Astrocyte (in vitro differentiated cells and primary cell): ENCODE measurements at places on chromosomes 12 and 14.

DNA sequence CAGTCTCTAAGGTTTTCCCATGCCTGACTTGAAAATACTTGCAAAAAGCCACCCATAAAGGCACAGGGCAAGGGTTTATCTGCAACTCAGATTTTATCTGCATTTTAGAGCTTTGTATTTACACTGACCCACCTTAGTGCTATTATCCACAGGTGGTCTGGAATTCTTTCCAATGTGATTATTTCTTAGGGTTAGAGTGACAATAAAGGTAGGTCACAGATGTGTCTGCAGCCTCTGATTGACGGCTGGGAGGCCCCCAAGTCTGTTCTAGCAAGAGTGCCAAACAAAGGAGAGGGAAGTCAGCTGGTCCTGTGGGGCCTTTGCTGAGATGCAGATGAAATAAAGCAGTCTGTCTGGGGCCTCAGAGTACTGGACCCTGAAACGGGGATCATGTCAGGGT lies 64.0 kb downstream of the FRMD6 start:
- DNase-seq = no peak

DNA sequence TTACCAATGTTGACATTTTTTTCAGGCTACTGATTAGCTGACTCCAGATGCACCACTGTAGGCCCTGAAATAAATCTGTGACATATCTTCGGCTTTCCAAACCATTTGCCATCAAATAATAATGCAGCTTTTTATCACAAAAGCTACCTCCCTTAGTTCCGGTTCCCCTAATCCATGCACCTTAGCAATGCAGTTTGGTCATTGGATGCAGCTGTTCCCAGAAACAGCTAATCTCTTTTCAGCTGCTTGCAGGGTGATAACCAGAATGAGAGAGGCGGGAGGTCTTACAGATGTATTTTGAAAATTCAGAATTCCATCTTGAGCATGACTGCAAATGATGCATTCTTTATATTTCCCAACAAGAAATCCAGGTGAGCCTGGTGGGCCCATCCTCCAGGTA lies 646.2 kb downstream of the SOX5 start:
- DNase-seq = no peak

- no peak for DNase-seq
Observed at GRCh38 chr14:37203423-37203822, 5.7 kb downstream of the MIPOL1 start.

DNA sequence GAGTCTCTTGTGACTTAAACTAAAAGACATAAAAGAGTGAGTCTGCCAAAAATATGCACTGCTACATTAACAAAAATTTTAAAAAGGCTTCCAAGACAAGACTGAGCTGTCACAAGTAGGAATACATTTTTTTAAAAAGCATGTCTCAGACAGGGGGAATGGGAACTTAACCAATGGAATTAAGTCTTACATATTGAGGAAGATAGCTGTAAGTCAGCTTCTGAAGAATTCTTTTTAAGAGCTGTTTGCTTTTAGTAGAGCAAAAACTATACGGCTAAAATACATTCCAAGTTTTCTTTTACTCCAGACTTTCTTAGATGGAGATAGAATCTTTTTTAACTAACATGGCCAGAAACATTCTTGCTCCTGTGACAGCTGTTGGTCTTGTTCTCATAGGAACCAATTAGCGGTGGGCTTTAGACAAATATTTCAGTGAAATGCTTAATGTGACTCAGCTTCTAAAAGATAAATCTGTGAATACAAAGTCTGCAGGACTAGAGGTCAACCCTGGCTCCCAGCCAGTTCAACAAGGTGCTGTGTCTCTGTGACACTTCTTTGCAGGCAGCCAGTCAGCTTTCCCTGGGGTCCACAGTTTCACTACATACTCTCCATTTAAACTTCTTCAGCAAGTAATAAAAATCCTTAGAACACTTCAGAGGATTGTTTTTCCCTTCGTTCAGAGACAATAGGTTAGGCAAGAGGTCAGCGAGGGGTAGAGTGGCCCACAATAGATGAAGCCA lies 187.6 kb downstream of the NAV3 start:
- DNase-seq = peak; percentile 72

GRCh38 chr12:17591005-17591681 lies 498.9 kb downstream of the RERGL start:
- no peak for DNase-seq

GRCh38 chr12:116980083-116980482 lies 69.3 kb downstream of the FBXW8 start:
- no peak for DNase-seq

DNA sequence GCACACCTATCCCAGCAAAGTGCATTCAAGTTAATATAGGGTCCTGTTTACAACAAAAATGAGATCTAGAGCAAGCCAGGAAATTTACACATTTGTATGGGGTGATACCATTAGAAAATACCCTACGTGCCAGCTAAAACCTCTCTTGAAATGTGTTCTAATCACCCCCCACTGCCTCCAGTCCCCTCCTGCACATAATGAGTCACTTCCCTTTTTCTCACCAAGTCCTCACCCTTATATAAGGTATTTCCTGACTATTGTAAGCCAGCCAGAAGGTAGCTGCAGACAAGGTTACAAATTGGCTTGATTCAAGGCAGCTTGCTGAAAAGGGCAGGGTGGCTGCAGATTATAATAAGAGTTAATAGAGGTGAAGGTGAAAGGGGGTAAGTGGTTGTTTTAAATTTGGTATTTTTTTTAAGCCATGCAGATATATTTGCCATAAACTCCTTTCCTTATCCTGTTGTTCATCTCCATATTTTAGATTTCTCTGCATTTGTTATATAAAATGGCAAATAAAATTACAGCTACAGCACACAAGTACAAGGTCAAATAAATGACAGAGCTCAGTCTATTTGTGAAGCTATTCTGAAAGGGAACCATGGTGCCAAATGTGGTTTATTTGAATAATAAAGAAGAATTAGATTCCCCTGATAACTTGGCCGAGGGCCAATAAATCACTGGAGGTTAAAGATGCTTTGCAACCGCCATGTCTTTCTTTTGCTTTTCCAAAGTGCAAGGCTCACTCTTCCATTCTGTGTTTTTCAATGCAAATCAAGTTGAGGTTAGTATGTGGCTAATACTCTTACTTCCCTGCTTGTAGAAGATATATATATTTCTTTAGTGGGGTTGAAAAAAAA lies 385.9 kb downstream of the EGLN3 start:
- DNase-seq = peak; percentile 91

DNA sequence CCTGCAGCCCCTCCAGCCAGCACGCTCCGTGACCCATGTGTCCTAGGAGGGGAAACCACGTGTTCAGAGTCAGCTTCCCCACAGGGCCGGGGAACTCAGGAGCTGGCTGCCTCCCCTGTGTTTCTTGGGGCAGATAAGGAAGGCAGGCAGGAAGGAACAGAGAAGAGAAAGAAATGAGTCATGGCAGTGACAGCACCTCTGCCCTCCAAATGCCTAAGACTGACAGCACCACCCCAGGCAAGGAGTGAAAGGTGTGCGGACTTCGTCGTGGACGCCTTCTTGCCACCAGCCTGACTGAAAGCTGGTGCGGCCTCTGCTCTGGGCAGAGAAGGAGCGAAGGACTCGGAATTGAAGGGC lies 167.0 kb upstream of the FKBP4 start:
- no peak for DNase-seq

- DNase-seq = no peak
Observed at GRCh38 chr12:30952015-30952414, 25.5 kb downstream of the TSPAN11 start.

DNA sequence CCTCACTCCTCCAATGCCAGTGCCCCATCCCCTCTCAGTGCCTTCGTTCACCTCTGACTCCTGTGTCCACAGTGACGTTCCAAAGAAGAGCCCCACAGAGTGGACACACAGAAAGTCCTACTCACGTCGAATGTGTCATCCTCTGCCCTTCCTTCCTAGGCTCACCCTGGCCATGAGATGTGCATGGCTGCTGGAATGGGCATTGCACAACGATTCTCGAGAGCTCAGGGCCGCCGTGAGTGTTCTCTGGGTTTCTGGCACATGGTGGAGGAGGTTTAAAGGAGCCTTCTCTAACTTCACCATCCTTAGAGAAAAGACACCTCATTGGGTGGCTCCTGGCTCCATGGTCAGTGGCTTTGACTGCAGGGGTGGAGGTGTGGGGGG lies 12.8 kb upstream of the CEP170B start:
- DNase-seq = no peak

- DNase-seq = no peak
Observed at GRCh38 chr12:101749657-101750056, 10.4 kb upstream of the SYCP3 start.

- peak; percentile 20 for DNase-seq
Observed at GRCh38 chr12:107884769-107885694, 110.5 kb downstream of the ASCL4 start.
